ENCODE measurements at places on chromosomes 11 and 22. TPM values are rescaled to one million over a fixed set of nuclear protein-coding genes. Genes with fewer than 3 reads are reported as not detected.

- DNase-seq = no peak
Observed at GRCh38 chr11:17894929-17895658, 117.8 kb downstream of the SERGEF start.

The TMEM45B gene
- total RNA-seq = not detected

GRCh38 chr11:131606811-131607335 is 236.5 kb downstream of the NTM start:
- DNase-seq = no peak

The DGCR8 gene
- 39.3 TPM for total RNA-seq

DNA sequence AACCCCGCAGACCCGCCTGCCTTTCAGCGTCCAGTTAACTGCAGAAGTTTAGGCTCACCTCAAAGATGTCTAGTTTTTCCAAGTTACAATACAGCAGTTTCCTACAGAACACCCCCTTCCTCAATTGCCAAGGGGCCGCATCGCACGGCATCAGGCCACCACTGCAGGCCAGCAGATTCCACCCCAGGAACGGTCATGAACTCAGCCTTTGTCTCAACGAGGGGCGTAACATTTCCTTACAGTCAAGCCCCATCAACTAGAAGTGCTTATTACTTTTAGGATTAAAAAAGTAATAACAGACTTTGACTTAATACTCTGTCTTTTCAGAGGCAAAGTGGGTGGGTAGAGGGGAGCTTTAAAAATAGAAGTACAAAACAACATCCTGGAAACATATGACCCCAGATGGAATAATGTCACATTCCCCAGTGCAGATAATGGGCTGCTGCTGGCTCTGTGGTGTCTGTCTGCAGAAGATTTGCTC is 36.3 kb downstream of the PPP2R1B start:
- DNase-seq = no peak

- no peak for DNase-seq
Observed at GRCh38 chr22:23035557-23036277, 34.6 kb upstream of the GNAZ start.

DNA sequence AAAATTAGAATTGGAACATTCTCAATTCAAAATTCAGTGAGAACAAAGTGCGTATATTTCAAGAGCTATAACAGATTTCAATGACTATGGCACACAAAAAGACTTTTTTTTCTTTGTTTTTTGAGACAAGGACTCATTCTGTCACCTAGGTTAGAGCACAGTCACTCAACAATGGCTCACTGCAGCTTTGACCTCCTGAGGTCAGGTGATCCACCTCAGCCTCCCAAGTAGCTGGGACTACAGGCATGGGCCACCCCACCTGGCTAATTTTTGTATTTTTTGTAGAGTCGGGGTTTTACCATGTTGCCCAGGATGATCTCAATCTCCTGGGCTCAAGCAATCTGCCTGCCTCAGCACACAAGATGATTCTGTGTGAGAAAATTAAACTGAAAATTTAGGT is 51.5 kb downstream of the PIK3C2A start:
- no peak for DNase-seq

- DNase-seq = no peak
Observed at GRCh38 chr11:126841999-126842398, 158.6 kb downstream of the KIRREL3 start.

- no peak for DNase-seq
Observed at GRCh38 chr11:95459291-95460042, 228.5 kb upstream of the SESN3 start.

DNA sequence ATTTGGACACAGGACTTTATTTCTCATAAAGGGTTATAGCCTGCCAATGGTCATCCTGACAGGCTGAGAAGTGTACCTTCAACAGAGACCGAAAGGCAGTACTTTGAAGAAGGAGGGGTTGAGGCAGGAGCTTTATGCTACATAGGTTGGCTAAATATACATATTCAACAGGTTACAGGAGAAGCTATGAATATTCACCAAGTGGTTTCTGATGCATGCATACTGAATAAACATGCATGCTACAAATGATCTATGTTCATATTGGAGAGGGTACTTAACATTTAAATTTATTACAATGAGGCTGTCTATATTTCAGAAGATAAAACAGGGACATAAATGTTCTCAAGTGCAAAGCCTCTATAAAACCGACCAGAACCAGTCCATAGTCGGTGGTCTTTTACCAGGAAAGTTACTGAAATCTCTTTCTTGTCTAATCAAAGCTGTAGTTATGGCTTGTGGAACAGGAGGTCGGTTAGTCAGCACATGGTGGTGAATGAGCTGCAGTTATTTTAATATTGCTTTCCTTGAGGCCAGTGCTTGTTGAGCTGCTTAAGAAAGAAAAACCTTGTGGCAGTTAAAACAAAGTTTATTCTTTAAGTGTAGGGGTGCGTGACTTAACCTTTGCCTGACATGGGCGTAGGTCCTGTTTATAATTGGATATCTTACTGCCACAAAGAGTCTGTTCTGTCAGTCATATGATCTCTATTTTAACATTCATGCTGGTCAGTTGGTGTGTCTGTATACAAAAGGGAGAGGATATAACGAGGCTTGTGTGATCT is 19.5 kb downstream of the CNTF start:
- no peak for DNase-seq

All from SJCRH30 (cell line).